ENCODE measurements at places on chromosomes 16 and 17.

DNA sequence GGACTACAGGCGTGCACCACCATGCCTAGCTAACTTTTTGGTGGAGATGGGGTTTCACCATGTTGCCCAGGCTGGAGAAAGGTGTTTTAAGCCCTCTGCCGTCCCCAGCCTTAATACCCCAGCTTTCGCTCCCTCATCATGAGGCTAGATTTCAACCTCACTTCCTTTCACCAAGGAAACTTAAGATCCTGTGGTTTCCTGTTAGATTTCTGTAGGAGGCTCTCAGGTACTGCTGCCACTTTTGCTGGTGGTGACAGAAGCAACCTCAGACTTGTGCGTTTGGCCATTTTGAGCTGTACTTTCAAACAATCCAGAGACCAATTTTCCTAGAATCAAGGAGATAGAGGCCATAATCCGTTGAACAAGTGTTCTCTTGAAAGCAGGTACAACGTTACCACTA, 36.2 kb downstream of the MPHOSPH6 start:
- peak; percentile 13 for DNase-seq

DNA sequence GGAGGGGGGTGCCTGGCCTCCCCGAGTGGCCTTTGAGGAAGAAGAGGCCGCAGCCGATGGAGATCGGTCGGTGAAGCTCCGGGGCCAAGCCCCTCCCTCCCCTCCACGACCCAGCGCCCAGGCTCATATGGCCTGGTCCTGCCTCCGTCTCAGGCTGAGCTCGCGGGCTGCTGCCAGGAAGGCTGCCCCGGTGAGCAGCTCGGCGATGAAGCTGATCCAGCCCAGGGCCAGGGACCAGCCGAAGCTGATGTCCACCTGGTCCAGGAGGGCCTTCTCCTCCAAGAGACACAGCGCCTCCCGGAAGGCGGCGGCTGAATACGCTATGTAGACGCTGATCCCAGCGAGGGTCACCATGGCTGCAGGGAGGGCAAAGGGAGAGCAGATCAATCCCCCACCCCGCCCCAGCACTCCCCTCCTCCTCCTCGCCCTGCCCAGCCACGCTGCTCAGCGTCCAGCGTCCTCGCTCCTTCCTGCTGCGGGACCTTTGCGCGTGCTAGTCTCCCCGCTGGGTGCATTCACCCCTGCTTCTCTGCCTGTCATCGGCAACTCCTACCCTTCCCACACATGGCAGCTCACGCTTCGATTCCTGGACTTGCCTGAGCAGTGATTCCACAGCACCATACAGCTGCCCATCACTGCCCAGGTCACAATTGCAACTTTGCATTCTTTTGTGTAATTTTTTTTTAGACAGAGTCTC, 20.5 kb downstream of the TMEM114 start:
- no peak for DNase-seq

DNA sequence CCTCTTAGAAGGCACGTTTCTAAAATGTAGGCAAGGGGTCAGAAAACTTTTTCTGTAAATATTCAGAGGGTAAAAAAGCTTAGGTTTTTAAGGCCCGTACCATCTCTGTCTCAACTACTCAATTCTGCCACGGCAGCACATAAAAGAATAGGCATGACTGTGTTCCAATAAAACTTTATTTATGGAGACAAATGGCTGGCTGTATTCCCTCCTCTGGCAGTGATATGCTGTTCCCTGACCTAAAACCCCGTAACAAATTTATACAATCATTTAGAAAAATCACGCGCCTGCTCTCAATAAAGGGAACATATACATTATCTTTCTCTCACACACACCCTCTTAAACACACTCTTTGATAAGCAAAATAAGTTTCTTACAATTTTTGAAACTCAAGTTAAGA, 138.7 kb downstream of the ZFHX3 start:
- DNase-seq: no peak

GRCh38 chr17:10198509-10199249, at the start of gene GAS7:
Gene GAS7 (minus strand): TSS chr17:10198606.
- DNase-seq: peak; percentile 50

- DNase-seq: peak; percentile 79
Observed at GRCh38 chr16:74601126-74601871, 5.6 kb downstream of the GLG1 start.

DNA sequence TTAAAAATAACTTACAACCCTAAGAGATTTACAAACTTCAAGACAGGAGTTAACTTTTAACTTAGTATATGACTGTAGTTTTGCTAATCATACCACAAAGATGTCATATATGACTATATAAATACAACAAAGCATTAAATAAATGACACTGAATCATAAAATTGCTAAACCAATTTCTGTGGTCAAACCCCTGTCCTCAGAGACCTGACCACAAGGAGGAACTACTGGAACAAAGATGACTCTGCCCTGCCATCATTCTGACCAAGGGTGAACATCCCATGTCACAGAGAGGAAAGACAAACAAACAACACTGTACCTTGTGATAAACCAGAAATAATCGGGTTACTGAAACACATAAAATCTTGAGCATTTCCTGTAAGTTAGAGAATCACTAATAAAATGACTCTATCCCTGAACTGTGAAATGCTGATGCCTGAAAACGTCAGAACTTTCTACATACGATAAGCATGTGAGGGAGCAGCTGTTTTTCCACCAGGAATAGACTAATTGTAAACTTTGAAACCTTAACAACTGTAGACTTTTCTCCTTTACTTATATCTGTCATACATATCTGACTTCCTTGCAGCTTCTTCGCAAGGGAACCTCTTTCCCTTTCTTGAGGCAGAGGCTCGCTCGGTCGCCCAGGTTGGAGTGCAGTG, 47.9 kb downstream of the WDR59 start:
- no peak for DNase-seq

DNA sequence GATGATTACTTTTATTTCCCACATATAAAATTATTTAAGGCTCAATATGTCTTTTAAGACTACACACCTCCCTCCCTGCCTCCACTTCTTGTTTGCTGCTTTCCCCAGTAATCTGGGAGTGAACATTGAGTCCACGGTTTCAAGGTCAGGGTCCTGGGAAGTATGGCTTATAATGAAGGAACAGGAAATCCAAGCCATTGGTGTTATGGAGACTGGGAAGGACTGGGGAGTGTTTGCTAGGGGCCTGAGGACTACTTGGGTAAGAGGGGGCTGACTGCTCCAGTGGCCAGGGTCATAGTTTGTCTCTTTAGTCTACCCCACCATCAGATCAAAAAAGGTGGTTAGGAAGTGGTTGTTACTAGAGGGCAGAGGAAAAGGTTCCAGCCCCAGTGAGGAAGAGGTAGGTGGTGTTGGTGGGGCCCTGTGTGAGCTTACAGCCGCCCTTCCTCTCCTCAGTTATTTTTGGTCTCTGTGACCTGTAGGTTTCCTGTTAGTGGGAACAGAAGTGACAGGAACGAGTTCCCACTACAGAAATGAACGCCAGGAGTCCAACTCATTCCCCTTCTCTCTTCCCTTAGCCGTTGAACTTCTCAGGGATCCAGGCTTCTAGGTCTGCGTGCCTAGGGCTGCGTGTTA, 742 bp upstream of the SLC16A13 start:
- peak; percentile 59 for DNase-seq

DNA sequence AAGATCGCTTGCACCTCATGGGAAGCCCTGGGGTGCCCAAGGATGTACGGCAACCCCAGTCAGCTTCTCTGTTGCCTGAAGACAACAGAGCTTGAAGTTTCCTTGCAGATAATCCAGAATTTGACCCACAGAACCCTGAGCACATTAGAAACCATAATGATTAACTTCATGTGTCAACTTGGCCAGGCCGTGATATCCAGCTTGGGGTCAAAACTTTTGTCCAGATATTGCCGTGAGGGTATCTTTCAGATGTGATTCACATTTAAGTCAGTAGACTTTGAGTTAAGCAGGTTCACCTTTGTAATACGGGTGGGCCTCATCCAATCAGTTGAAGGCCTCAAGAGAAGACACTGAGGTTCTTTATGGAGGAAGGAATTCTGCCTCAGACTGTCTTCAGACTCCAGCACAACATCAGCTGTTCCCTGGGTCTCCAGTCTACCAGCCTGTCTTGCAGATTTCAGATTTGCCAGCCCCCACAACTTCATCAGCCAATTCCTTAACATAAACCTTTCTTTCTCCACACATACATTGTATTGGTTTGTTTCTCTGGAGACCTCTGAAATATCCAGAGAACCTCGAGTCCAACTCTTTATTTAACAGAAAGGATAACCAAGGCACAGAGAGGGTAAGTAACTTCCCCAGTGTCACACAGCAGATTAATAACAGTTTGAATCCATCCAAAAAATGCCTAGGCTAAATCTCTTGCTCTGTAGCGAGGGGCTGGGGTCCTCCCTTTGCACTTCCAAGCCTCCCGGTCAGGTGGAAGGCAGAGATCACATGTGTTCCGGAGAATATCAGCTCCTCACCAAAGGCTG, 171.1 kb downstream of the SALL1 start:
- DNase-seq: no peak

GRCh38 chr17:17420561-17421269, 56.1 kb upstream of the MED9 start:
- no peak for DNase-seq
